ENCODE measurements at places on chromosomes 7 and 10.

DNA sequence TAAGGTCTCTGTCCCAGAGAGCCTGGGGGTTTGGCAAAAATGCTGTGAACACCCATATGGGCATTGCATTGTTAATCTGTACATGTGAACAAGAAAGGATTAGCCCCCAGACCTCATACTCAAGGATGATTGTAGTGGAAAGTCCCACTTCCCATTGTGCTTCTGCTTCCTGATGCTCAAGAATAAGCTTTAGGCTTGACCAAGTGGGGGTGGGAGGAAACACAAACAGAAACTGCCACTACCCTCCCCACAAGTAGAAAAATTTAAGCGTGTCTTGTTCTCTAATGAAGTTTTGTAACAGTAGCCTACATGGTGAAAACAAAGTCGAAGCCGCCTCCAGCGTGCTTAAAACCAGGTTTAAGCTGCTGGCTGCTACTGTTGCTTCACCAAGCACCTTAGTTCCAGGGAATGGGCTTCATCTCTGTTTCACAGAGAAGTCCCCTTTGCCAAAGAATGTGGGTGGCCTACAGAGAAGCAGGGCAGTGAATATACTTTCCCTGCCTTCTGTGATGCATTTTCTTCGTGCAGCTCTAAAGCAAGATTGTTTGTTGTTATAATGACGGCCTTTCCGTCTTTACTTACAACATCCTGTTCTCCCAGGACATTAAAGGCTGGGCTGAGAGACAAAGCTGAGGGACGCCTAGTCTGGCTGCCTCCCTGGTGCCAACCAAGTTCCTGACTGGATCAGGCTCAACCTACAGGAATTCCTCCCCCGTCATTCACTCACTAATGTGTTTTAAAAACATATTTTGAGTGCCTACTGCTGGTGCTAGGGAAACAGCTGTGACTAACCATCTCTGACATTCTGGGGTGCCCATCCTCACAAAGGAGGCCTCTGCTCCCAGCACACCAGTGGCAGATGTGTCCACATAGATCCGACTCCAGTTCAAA, 32.1 kb upstream of the CCSER2 start:
- no peak for DNase-seq

GRCh38 chr7:40866601-40867000, 731.8 kb downstream of the SUGCT start:
- DNase-seq: no peak

DNA sequence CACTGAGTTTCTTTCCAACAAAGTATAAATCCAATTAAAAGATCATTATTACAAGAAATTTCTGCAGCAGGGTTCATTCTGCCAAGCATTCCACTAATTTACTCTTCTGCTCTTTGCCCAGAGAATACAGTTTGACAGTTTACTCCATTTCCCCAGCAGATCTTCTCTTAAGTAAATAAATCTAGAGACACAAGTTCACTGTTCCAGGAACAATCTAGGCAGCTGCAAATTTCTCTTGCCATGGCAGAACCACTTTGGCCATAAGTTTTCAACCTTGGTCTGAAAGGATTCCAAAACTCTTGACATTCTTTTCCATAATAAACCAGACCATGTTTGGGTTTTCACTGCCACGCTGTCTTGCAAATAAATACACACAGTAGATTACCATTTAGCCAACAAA, 11.5 kb downstream of the RGS10 start:
- DNase-seq: no peak

DNA sequence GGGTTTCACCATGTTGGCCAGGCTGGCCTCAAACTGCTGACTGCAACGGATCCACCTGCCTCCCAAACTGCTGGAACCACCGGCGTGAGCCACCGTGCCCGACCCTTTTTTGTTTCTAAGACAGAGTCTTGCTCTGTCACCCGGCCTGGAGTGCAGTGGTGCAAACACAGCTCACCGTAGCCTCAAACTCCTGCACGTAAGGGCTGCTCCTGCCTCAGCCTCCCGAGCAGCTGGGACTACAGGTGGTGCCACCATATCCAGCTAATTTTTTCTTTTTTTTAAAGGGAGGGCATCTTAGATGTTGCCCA, 36.4 kb downstream of the ADAP1 start:
- no peak for DNase-seq

DNA sequence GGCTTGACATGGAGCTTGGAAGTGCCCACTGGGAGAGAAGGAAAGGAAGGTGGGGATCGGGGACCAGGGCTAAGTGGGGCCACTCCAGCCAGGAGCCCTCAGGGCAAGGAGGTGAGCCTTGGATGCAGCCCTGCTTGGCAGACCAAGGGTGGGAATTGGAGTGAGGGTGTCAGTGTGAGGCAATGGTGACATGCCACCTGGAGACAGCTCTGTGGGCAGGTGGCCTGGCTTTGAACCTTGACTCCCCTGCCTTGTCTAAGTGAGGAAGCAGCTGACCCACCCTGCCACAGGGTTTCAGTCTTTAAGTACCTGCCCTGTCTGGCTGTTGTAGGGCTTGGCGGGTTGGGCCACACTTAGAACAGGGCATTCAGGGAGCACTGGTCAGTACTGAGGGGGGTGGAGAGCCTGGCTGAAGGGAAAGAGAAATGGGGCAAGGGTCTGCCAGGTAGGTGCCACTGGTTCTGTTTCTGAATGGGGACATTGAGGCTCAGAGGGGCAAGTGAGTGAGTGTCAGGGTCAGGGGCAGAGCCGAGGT, 4.8 kb downstream of the RAMP3 start:
- DNase-seq: no peak

DNA sequence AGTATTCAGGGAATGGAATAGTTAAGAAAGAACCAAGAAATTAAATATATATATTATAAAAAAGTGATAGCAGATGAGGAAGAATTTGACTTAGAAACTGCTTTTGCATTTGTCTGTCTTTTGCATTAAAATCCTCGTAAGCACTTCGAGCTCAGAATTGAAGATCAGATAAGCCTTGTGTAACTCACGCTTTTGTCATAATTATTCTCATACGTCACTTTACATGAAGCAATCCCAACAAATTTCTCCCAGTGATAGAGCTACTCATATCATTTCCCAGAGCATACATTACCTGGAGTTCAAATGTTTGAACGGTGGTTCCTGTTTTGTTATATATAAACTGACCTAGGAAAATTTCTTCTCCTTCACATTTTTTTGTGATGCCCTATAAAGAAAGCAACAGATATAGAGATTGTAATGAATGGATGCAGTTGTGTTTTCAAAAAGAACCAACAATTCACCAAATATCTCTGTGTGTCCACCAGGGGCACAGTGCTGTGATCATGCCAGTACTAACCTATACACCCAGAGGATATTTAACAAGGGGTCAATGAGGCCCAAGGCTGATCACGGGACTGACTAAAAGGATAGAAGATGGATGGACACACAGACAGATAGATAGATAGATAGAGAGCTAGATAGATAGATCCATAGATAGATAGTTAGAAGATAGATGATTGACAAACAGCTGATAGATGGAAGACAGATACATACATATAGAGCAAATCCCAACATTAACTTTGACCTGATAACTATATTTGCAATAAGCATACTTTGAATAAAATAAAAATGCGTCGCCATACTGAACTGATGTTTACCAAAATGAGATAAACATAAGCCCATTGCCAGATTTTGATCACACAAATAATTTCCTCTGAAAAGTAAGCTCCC, 9.3 kb upstream of the HUS1 start:
- no peak for DNase-seq

GRCh38 chr10:6563075-6563474, 17.0 kb downstream of the PRKCQ start:
- no peak for DNase-seq

GRCh38 chr10:126114884-126115555, 218.7 kb downstream of the FANK1 start:
- DNase-seq: no peak

All from left renal pelvis (tissue), 4 donors.